ENCODE measurements at places on chromosomes 3 and 15.

GRCh38 chr3:53377794-53378193, 30.5 kb upstream of the DCP1A start:
- DNase-seq, result no peak

GRCh38 chr15:46293550-46293949, 658.7 kb downstream of the SQOR start:
- DNase-seq, result no peak

GRCh38 chr3:19171794-19172193, 23.5 kb downstream of the KCNH8 start:
- DNase-seq, result no peak

DNA sequence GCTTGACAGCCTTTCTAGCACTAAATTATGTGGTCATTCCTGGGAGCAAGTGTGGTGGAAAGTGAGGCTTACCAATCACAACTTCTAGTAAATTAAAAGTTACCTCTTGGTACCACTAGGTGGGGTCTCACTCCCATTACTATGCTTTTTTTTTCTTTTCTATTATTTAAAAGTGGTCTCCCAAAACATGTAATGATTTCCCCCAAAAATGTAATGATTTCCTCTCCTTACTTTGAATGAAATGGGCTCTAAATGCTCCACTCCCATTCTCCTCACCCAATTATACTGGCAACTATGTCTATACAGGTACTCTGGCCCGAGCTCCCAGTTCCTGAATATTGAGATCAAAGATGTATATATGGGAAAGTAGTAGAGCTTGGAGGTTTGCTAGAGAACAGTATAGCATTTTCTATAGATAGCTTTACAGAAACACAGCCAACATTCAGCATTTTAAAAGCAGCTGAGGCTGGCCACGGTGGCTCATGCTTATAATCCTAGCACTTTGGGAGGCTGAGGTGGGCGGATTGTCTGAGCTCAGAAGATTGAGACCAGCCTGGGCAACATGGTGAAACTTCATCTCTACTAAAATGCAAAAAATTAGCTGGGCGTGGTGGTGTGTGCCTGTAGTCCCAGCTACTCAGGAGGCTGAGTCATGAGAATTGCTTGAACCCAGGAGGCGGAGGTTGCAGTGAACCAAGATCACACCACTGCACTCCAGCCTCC, 70.9 kb downstream of the DCUN1D1 start:
- DNase-seq, result no peak

DNA sequence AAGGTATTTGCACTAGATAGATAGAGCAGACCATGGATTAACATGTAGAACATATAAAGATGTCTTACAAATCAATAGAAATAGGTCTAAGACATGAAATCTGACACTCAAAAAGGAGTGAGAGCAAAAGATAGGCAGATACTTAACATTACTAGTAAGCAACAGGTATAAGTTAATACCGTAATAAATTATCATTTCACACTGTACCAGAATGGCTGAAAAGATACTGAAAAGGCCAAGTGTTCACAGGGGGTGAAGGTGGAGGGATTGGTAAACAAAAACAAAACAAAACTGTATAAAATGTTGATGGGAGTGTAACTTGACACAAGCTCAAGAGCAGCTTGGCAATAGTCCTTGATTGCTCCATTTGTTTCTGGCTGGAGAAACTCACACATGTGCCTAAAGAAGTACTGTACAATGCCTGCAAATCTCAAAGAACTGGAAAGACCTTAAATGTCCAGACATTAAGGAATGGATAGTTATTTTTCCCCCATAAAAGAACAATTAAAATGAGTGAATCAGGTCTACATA, 3.5 kb downstream of the NSMCE3 start:
- DNase-seq, result no peak

- no peak for DNase-seq
Observed at GRCh38 chr15:56693761-56694160, 39.5 kb downstream of the ZNF280D start.

- no peak for DNase-seq
Observed at GRCh38 chr3:131193641-131194238, 167.1 kb downstream of the NEK11 start.

DNA sequence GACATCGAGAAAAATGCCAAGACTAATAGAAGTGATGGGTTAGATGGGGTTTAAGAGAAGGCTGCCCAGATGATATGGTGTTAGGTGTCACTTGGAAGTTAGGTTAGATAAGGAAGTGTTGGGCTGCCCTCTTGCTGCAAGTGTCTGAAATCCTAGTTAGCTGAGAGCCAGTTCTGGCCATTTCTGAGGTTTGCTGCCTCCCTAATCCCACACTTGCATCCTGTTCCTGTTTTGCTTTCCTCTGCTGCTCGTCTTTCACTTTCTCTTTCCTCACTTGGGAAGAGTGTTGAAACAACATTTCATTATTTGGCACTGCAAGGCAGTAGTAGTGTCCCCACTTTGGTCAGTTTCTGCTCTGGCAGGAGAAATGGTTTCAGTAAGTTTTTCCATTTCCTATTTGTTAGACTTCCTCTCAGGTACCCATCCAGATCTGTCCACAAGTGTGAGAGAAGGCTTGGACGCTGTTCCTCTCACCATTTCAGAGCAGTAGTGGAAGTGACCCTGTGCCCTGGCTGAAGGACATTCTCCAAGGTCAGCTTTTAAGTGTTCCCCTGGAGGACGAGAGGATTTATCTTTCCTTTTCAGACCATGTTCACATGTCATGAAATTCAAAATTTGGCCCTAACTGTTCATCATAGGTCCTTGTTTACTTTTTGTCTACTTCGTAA, 93.3 kb downstream of the ADAMTSL3 start:
- DNase-seq, result no peak

GRCh38 chr3:177150970-177151627, 46.2 kb downstream of the TBL1XR1 start:
- DNase-seq, result no peak

DNA sequence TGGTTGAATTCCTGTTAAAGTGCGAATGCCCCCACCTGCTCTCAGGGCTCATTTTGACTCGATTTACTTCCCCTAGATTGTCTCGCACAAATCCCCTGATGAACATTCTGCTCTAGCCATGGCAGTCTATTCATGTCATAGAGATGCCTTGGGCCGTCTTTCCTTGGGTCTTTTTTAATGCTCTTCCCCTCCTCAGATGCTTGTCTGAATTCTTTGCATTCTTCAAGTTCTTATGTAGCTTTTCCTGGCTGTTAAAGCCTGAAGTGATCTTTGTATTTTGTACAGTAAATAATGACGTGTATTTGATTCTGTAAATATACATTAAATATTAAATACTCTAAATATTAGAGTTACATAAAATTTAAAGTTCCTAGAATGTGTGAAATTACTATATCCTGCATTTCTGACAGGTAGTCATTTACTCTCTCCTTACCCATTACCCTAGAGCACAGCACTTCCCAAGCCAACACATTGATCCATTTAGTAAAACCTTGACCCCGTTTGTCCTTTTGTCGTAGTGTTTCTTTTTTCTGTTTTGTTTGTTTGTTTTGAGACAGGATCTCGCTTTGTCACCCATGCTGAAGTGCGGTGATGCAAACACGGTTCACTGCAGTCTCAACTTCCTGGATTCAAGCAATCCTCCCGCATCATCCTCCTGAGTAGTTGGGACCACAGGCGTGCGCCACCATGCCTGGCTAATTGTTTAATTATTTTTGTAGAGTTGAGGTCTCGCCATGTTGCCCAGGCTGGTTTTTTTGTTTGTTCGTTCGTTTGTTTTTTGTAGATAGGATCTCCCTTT, 47.9 kb downstream of the YEATS2 start:
- DNase-seq, result no peak

DNA sequence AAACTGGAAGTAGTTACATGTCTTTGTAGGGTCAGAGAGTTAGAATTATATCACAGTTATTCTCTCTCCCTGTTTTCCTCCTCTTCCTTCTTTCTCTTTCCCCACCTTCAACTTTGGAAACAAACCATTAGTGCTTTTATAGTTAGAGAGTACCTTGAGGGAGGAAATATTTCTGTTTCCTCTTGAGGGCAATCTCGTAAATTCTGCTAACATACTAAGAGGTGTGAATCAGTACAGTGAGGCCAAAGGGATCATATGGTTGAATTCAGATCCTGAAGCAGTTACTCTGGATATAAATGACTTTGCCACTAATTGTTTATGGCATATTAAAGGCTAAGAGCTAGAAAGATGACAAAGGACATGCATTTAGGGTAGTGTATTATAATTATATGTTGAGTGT, 60.3 kb upstream of the CCNL1 start:
- DNase-seq, result no peak

- no peak for DNase-seq
Observed at GRCh38 chr15:86080302-86080701, 631 bp downstream of the AGBL1 start.

DNA sequence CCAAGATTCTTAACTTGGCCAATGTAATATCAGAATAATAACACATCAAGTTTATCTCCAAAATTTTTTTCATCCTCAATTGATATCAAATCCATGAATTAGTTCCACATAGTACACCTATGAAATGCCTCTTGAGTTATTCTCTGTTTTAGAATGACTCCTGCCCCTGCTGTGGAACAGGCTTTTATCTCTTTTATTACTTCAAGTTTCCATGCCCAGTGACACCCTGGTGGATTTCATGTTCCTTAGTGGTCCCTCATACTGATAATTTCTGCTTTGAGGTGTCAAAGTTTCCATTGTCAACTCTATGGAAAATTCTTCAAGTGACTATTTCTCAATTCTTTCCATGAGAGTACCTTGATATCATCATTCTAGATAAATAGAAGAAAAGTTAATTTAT, 24.6 kb downstream of the PLSCR1 start:
- DNase-seq, result no peak

DNA sequence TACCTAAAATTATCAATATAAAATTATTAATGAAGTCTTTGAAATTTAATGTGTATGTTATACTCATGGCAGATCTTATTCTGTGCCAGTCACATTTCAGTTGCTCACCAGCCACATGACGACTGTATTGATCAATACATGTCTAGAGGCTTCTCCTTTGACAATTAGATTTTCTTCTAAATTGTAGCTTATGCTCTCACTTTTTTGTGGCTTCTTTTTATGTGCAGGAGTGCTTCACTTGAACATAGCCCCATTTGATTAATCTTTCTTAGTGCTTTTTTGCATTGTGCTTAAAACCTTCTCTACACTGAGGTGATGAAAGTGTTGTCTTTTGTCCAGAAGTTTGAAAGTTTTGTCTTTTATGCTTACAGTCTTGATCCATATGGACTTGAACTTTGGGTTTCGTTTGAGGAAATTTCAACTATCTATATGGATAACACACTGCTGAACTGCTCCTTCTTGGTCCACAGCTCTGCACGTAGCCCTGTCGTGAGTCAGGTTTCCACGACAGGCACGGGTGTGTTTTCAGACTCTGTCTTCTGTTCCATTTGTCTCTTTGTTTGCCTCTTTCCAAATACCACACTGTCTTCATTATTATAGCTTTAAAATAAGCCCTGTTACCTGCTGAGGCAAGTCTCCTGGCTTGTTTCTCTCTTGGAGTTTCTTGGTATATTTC, 393.9 kb upstream of the CFAP20DC start:
- DNase-seq, result no peak

- no peak for DNase-seq
Observed at GRCh38 chr3:8341821-8342247, 159.8 kb upstream of the LMCD1 start.

DNA sequence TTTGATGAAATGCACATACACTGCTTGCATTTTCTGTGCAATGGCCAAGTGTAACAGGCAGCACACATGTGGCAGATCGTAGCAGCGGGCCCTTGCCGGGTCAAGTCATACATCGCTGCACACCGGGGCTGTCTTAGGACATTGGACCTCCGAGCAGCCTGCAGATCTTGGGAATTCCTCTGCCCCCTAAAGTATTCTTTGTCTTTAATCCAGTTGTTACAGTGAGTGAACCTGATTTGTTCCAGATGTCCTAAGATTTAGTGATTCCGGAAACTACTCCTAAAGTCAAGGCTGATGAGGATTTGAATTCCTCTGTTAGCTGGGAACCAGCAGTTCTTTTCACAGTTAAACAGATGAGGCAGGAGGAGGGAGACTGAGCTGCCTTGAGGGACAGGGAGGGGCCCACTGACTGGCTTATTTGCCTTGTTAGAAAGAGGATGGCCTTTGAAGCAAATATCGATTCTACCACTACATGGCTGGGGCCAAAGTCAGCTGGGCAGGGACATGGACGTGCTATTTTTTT, 190.7 kb upstream of the CTDSPL start:
- DNase-seq, result no peak

- no peak for DNase-seq
Observed at GRCh38 chr3:146625186-146625775, 20.1 kb upstream of the PLSCR5 start.

GRCh38 chr3:153061938-153062528, 100.0 kb upstream of the RAP2B start:
- no peak for DNase-seq

DNA sequence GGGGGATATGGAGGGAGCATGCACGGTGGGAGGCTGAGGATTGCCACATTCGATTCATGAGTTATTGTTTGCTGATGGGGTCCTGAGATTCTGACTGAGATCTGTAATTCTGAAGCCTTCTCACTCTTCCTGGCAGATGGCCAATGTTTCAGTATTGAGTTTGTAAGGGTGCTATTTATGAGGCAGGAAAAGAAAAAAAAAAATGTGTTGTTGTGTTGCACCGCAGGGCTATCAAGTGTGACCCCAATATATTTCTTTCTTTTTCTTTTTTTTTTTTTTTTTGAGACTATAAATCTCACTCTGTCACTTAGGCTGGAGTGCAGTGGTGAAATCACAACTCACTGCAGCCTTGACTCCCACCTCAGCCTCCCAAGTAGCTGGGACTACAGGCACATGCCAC, 3.2 kb upstream of the SENP2 start:
- DNase-seq, result no peak

- no peak for DNase-seq
Observed at GRCh38 chr3:62567097-62568021, 194.0 kb upstream of the FEZF2 start.

DNA sequence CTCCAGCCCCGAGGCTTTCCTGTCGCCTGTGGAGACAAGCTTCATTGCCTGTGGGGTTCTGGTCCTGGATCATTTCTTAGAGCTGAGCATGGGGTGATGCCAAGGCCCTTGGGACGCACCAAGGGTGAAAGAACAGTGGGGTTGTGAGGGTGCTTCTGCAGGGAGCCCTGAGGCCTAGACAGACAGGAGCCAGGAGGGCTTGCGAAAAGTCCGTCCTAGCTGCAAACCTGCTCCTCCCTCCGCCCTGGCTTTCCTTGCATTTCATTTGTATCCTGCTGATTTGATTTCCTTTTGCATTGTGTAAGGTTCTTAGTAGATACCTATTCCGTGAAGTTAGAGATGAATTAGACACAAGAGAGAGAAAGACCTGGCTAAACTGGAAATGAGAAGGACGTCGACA, 286.9 kb upstream of the C2CD4B start:
- no peak for DNase-seq

- no peak for DNase-seq
Observed at GRCh38 chr3:102415553-102415952, 19.3 kb upstream of the ZPLD1 start.

GRCh38 chr3:47408839-47409229, 28.0 kb downstream of the PTPN23 start:
- DNase-seq, result no peak

All from stimulated activated CD8-positive, alpha-beta memory T cell treated with anti-CD3 and anti-CD28 coated beads, Interleukin-2, amount 100 ng/mL, for 48 hours (primary cell).